ENCODE measurements at places on chromosomes 2 and 18.

GRCh38 chr2:136205615-136206014 lies 87.7 kb upstream of the CXCR4 start:
- DNase-seq, result no peak

- no peak for DNase-seq
Observed at GRCh38 chr2:236121546-236121945, 46.6 kb downstream of the GBX2 start.

DNA sequence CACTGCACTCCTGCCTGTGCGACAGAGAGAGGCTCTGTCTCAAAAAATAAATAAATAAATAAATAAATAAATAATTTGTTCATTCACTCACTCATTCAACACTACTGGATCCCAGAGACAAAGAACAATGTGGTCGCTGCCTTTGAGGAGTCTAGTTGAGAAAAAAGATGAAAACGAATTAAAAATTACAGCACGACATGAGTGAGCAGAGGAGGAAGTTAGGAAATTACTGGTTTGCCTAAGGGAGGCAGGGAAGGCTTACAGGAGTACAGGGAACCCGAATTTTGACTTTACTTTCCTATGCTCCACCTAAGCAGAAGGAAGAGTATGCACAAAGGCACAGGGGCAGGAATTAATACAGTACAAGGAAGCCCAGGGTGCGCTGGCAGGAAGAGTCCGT lies 4.2 kb upstream of the KCMF1 start:
- no peak for DNase-seq

DNA sequence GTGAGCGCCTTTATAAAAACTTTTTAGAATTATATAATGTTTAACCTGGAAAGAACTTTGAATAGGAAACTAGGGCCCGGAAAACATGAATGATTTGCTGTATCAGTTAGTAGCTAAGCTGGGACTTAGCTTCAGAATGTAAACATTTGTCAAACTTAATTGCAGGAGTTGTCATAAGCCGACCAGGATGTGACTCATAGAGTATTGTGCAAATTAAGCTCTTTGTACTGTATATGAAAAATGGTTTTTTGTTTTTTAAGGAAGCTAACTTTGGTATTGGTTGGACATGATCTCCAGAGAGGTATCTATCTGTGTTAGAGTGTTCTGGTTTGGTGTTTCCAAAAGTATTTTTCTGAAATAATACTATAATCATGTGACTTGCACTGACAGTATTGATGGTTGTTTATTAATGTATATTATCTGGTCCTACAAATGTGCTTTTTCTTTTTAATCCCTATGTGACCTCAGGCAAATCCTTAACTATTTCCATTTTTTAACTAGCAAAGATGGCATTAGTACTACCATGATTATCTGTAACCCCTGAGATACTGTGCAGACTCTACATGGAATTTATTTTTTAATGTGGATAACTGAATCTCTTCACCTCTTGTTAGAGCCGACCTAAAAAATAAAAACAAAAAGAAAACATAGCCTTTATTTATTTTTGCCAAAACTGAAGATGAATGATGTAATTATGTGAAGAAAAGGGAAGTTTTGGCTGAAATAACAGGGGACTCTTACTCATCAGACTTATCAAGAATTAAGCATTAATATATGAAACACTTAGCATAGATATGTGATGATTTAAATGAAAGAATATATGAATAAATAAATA lies 11.7 kb downstream of the YIPF4 start:
- DNase-seq, result peak; percentile 36

- DNase-seq, result no peak
Observed at GRCh38 chr2:98823196-98824170, 92.6 kb upstream of the MGAT4A start.

GRCh38 chr2:146240391-146240790 lies 1604.4 kb upstream of the ACVR2A start:
- no peak for DNase-seq

GRCh38 chr18:59459369-59460071 lies 100.5 kb upstream of the LMAN1 start:
- no peak for DNase-seq

DNA sequence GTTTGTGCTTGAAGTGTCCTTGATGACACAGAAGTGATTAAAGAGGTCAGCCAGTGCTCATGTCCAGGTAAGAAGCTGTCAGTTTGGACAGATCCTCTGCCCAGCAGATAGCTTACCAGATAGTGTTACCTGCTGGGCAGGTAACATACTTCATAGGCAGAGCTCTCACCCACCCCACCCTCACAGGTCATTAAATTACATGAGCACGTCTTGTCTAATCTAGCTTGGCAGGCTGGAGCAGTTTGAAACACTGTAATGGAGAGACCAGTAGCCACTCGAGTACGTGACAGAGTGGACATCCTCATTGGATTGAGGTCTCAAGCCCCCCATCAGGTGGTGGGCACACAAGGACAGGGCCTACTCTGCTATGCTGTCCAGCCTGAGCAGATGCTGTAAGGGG lies 27.1 kb downstream of the TTC32 start:
- DNase-seq, result no peak

- DNase-seq, result no peak
Observed at GRCh38 chr2:64980183-64980582, 9.0 kb upstream of the SLC1A4 start.

DNA sequence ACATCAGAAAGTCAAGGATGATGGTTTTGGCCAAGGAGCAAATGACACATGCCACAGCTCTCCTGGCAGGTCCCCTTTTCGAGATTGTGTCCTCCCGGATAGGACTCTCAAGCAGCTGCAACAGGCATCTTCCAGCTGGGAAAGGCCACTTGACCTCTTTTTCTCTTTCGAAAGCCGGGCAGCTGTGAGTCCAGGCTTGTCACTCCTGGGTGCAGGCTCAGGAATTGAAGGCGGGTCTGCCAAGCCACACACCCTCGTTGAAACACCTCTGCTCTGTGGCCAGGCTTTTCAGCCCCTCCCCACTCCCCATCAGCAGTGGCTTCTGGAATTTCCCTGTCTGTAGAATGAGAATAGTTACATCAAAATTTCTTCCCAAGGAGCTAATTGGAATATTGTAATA lies 98.0 kb downstream of the CCDC138 start:
- DNase-seq, result no peak

DNA sequence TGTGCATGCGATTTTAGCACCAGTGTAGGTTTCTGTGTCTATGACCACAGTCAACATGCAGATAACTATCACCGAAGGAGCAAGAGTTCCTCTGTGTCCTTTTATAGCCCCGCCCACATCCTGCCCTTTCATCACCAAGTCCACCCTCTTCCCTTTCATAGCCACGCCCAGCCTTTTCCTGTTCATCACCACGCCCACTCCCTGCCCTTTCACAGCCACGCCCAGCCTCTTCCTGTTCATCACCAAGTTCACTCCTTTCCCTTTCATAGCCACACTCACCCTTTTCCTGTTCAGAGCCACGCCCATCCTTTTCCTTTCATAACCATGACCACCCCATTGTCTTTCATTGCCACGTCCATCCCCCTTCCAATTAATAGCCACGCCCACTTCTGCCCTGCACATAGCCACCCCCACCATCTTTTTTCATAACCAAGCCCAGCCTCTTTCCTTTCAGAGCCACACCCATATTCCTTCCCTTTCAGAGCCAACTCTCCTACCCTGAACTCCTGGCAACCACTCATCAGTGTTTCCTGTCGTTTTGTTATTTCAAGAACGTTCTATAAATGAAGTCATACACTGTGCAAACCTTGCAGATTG lies 273.9 kb downstream of the MYT1L start:
- no peak for DNase-seq

- DNase-seq, result no peak
Observed at GRCh38 chr2:206353685-206354084, 79.2 kb downstream of the ZDBF2 start.

DNA sequence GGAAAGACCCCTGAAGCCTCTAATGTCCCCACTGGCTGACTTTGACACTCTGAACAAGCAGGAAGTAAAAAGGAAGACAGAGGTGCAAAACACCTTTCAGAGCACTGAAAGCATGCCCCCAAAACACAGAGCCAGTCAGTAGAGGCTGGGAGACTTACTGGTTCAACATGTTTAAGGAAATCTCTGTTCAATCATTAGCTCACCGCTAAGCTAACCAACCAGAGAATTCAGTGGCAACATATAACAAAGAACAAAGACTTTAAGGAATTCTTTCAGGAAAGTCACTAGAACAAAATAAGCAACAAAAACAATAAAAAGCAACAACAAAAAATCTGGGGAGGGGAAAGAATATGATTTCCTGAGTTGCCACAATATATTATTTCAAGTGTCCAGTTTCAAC lies 24.1 kb upstream of the RNU4ATAC start:
- no peak for DNase-seq

GRCh38 chr18:71743634-71744033 lies 800.5 kb downstream of the CBLN2 start:
- DNase-seq, result no peak

- DNase-seq, result no peak
Observed at GRCh38 chr2:120830096-120830830, 94.6 kb downstream of the GLI2 start.

- DNase-seq, result no peak
Observed at GRCh38 chr2:204437815-204438756, 107.2 kb upstream of the PARD3B start.

- DNase-seq, result no peak
Observed at GRCh38 chr18:63051928-63052327, 267.6 kb downstream of the BCL2 start.

GRCh38 chr18:57057890-57058289 lies 89.0 kb upstream of the BOD1L2 start:
- DNase-seq, result no peak

GRCh38 chr2:55431982-55432627 lies 12.4 kb upstream of the CCDC88A start:
- DNase-seq, result no peak

DNA sequence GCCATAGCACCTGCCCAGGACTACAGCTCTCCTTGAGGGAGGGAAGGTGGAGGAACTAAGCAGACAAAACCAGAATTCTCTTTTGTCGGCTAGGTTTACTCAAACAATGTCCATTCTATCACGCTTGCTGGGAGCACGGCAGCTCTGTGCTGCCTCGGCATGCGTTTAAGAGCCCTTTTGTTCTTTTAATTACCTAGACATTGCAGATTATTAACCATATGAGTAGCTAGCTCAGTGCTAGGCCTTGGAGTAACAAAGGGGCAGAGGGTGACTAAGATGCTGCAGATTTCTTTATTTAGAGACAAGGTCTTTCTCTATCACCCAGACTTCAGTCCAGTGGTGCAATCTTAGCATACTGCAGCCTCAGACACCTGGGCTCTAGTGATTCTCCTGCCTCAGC lies 11.1 kb downstream of the MSGN1 start:
- no peak for DNase-seq

DNA sequence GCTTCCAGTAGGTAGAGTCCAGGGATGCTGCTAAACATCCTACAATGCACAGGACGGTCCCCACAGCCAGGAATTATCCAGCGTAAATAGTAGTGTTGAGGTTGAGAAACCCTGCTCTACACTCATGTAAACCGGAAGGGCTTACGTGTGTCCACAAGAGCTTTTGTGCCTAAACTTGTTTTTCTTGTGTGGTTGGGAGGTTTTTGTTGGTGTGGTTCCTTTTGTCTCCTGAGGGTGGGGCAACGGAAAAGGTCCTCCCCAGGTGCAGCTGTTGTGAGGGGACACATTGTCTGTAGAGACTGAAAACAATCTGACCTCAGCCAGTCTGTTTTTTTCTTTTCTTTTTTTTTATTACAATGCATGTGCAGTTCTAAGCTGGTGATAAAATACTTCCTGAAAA lies 72.7 kb upstream of the MGAT5 start:
- no peak for DNase-seq

GRCh38 chr18:3269241-3269913 lies 7.4 kb downstream of the MYL12B start:
- DNase-seq, result no peak

DNA sequence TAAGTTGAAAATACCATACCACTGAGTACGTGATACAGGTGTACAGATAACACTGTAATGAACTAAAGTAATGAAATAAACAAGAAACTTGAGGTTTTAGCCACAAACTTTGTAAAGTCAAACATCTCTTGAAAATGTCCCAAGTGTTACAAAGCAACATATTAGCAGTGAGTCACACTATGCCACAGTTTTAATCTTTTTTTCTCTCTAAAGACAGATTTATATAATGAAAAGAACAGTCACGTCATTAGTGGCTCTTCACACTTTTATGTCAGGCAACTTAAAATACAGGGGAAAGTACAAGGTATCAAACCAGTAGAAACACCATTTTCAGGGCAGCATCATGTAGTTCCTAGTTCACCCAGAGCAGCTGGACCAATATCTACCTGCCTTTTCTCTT lies 42.1 kb downstream of the RAPH1 start:
- no peak for DNase-seq

DNA sequence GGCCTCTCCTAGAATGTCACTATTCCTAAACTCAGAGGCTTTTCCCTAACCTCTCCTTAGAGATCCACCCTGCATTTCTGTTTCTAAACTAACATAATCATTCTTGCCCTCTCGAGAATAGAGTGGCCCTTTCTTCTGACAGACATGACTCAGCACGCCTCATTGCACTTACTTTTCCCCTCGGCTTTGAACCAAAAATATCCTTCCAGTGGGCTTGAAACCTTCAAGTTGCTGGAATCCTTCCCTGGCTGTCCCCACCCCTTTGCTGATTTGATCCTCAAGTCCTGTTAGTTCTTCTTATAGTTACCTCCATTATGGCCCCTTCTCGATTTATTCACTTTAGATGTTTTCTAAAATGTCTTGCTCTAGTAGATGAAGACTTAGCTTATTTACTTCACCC lies 158.0 kb downstream of the LTBP1 start:
- no peak for DNase-seq

- DNase-seq, result no peak
Observed at GRCh38 chr18:33282142-33282541, 158.4 kb downstream of the CCDC178 start.

- DNase-seq, result no peak
Observed at GRCh38 chr2:232843834-232844233, 26.2 kb upstream of the SNORC start.

DNA sequence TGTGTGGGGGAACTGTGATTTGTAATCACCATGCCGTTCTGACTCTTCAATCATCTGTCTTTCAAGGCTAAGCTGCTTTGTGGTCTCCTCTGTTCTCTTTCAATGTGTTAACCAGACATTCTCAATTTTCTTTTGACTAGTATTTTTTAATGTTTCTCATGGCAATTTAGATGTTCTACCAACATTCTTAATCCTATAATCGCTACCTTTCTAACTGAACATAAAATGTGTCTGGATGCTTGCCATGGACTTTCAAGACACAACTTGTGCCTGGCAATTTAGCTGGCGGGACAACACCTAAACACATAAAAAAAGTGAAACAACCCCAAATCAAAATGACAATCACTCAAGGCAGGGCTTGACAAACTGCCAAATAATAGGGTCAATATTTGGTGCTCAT lies 135.0 kb upstream of the ACKR3 start:
- DNase-seq, result no peak

- no peak for DNase-seq
Observed at GRCh38 chr2:11127761-11128160, 27.5 kb upstream of the SLC66A3 start.

GRCh38 chr2:73091164-73091563 lies 19.7 kb upstream of the SFXN5 start:
- no peak for DNase-seq

- no peak for DNase-seq
Observed at GRCh38 chr2:231469583-231469950, 5.3 kb upstream of the NCL start.

- no peak for DNase-seq
Observed at GRCh38 chr2:218437969-218438368, 19.0 kb downstream of the VIL1 start.
